BE2C (cell line): ENCODE measurements at places on chromosomes 7 and 10.

- DNase-seq, result no peak
These were observed 168.8 kb upstream of the TBX20 start for GRCh38 chr7:35422715-35423114.

GRCh38 chr10:48505394-48506112 lies 99.3 kb downstream of the ARHGAP22 start:
- peak; percentile 24 for DNase-seq

GRCh38 chr7:129308047-129308446 lies 83.2 kb downstream of the AHCYL2 start:
- DNase-seq, result no peak

- no peak for DNase-seq
These were observed 171.8 kb upstream of the AHR start for GRCh38 chr7:17126413-17127268.

GRCh38 chr7:65269150-65269856 lies 104.4 kb upstream of the ZNF92 start:
- peak; percentile 97 for DNase-seq

DNA sequence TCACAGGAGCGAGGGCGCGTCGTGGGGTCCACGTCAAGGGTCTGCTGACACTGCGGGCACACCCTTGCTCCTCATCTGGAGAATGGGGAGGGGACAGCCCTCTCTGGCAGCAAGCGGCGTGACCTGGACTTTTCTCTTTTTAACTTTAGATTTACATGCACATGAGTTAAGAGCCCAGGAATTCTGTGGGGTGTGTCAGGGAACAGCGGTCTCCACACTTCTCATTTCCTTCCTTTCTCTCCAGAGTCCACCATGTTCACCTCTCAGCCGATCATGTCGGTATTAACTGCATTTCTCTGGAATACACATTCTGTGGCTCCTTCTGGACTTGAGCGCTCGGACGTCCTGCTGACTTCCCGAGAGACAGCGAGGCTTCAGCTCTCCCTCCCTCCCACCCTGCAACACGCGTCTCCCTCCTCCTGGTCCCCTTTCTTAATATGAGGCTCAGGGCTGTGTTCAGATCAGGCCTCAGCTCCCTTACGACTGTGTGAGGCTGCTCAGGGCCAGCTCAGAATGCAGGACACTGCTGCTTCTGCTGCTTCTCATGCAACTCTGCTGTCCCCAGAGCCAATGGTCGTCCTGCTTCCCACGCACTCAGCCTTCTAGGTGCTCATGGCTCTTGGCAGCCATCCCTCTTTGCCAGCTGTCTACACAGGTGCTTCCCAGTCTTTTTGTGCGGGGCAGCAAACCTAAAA lies 261.3 kb downstream of the ELFN1 start:
- no peak for DNase-seq

GRCh38 chr10:49298983-49299815 lies at the start of gene C10orf71:
Gene C10orf71 (plus strand): TSS chr10:49299170. CDS start chr10:49322546, 23,376 bp downstream.
- no peak for DNase-seq

DNA sequence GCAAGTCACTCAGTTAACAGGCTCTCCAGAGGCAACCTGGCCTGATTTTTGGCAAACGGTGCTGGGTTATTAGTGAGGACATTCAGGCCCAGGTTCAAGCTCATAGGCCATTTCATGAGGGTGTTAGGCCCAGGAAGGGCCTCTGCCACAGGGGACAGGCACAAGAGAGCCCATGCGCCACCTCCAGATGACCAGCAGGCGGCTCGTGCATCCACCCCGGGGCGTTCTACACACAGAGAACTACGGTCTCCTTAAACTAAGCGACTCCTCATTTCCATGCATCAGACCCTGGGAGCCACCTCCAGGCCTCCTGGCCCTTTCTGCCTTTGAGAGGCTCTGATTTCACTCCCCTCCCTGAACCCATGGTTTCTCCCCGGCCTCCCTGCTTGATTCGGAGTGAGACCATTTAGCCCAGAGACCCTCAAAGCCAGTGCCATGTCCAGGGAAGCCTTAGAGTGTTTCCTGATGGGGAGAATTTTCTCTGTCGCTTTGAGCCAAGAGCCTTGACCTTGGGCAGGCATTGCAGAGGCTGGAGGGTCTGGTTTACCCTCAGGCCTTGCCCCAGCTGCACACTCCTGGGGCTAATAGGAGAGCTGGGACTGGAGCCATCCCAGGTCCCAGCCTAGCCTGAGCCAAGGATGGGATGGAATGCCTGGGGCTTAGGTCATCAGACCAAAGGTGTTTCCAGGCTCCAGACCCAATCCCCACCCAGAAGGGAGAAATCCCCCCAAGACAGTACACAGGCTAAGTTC lies 188.0 kb downstream of the GRID1 start:
- DNase-seq, result peak; percentile 71

GRCh38 chr7:71694665-71695064 lies 562.7 kb downstream of the GALNT17 start:
- DNase-seq, result no peak

- no peak for DNase-seq
These were observed 21.5 kb downstream of the DNAJC9 start for GRCh38 chr10:73225518-73225917.
